ENCODE measurements at places on chromosomes 12 and 14.

DNA sequence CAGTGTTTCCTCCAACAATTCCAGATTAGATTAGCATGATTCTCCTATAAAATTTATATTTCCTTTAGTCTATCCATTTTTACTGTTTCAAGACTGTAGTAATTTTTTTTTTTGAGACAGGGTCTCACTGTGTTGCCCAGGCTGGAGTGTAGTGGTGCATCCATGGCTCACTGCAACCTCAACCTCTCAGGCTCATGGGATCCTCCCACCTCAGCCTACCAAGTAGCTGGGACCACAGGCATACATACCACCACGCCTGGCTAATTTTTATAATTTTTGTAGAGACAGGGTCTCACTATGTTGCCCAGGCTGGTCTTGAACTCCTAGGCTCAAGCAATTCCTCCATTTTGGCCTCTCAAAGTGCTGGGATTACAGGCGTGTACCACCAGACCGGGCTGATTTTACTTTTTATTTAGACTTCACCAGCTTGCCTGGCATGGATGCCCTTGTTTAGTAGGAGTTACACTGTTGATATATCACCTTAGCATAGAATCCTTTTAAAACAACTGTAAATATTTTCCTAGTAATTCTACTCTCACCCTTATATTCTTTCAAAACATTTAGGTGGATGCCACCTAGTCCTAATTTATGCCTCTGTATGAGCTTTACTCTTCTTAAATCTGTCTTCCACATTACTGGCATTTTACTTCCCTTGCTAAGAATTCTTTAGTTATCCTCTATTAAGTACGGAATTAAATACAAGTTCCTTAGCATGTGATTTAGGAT, 55.8 kb upstream of the LIMA1 start:
- no peak for DNase-seq

DNA sequence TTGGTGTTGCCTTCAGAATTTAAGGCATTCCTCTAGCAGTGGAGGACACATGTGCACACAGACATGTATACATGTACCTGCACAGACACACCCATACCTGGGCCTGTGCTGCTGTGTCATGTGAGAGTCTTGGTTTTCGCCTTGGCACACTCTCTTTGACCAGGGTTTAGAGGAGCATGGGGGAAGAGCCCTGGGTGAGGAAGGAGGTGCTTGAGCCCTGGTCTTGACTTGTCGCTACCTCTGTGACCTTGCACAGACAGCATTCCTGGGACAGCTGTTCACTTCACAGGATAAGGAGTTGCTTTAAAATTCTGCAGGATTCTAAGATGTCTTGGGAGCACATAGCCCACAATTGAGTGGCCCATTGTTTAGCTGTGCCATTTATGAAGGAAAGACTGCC, 94.7 kb downstream of the DDX51 start:
- no peak for DNase-seq

- DNase-seq = no peak
These were observed 362.6 kb downstream of the DAD1 start for GRCh38 chr14:22226381-22226780.

DNA sequence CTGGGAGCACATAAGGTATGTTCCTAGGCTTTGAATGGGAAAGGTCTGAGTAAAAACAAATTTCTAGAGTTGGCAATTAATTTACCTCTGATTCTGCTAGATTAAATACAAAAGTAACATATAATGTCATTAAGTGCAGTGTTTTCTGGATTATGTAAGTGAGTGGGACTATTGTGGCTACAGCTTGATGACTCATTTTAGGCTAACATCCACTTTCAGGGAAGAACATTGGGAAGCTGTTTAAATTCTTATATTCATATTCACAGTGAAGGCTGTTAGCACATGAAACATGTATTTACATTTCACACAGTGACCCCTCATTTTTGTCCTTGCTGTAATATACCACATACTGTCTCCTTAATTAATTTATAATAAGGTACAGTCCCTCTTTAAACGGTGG, 13.2 kb upstream of the BMAL2 start:
- no peak for DNase-seq

- no peak for DNase-seq
These were observed 210.9 kb upstream of the PRKD1 start for GRCh38 chr14:30138567-30138966.

DNA sequence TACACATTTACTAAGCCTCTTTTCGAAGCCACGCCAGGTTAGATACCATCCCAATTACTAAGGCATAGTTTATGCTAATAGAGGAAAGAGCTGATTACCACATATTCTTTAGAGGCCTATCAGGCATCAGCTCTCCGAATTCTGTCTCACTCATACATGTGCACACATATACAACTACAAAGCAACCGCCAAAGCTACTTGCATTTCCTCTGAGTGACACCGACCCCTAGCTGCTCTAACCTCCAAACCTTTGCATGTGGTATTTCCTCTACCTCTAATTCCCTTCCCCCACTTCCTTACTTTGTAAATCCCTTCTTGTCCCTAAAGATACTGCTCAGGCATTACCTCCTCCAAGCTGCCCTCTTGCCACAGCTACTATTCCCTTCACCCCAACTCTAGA, 107.2 kb downstream of the DUSP6 start:
- DNase-seq = no peak
